CD4-positive, CD25-positive, alpha-beta regulatory T cell (primary cell): ENCODE measurements at places on chromosomes 16 and 17. TPM values are rescaled to one million over a fixed set of nuclear protein-coding genes. Genes with fewer than 3 reads are reported as not detected.

The CCL7 gene
- not detected for polyA plus RNA-seq

The MYH8 gene
- polyA plus RNA-seq = not detected

The ZNF263 gene
- polyA plus RNA-seq = 39.1 TPM

The TNP2 gene
- polyA plus RNA-seq = not detected

The TBX2 gene
- not detected for polyA plus RNA-seq

The OR1F1 gene
- polyA plus RNA-seq = 0.61 TPM
